ENCODE measurements at places on chromosomes 11 and 22.

- DNase-seq = peak; percentile 51
These were observed 25.2 kb downstream of the CWC15 start for GRCh38 chr11:94948070-94948617.

DNA sequence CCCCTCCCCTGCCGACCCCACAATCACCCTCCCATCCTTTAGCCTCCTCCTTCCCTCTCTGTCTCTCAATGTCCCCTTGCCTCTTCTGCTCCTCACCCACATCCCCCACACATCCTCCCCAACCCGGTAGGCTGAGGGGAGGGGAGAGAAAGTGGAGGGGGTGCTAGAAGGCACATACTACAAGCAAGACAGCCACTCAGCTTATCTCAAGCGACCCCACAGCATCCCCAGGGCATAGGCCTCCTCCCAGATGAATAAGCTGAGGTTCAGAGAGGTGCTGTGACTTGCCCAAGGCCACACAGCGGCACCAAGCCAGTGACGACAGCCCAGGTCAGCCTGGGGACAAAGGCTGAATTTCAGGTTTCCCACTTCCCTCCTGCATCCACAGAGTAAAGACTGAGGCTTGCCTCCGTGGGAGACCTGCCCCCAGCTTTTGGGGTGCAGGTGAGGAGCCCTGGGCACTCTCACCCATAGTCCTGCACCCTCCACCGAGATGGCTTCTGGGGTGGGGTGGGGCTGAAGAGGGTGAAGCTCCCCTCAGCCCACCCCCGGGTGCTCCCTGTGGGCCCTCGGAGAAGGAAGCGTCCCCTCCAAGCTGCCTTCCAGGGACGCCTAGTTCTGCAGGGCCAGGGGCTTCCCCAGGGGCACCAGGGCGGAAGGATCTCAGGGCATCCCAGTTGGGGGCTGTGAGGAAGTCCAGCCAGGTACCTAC is 511 bp downstream of the RAC2 start:
- DNase-seq = no peak

GRCh38 chr11:7585816-7586215 is 72.0 kb downstream of the PPFIBP2 start:
- peak; percentile 66 for DNase-seq

GRCh38 chr11:119501777-119502405 is 78.9 kb upstream of the THY1 start:
- DNase-seq = no peak

GRCh38 chr22:30541961-30542810 is 4.4 kb downstream of the SEC14L6 start:
- no peak for DNase-seq

- no peak for DNase-seq
These were observed 254.6 kb upstream of the LRRC4C start for GRCh38 chr11:41714101-41714500.

GRCh38 chr11:62925745-62926679 is 4.8 kb upstream of the CHRM1 start:
- no peak for DNase-seq

- DNase-seq = no peak
These were observed 40.7 kb downstream of the LMO1 start for GRCh38 chr11:8222820-8223512.

DNA sequence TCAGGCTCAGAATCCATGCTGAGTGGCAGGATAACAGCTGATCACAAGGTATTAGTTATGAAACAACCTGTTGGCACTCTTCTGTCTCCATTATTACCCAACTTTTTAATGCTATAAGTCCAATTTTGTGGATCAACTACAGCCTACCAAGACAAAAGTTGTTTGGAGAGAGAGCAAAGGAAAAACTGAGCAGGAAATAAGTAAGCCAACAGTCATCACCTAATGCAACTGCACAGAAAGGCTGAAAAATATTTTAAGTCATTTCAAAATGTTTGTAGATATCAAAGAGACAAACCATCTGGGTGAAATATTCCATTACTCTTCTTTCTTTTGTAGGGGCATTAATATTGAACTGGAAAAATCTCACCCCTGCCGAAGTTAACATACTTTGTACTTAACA is 41.6 kb downstream of the FDX1 start:
- DNase-seq = no peak

DNA sequence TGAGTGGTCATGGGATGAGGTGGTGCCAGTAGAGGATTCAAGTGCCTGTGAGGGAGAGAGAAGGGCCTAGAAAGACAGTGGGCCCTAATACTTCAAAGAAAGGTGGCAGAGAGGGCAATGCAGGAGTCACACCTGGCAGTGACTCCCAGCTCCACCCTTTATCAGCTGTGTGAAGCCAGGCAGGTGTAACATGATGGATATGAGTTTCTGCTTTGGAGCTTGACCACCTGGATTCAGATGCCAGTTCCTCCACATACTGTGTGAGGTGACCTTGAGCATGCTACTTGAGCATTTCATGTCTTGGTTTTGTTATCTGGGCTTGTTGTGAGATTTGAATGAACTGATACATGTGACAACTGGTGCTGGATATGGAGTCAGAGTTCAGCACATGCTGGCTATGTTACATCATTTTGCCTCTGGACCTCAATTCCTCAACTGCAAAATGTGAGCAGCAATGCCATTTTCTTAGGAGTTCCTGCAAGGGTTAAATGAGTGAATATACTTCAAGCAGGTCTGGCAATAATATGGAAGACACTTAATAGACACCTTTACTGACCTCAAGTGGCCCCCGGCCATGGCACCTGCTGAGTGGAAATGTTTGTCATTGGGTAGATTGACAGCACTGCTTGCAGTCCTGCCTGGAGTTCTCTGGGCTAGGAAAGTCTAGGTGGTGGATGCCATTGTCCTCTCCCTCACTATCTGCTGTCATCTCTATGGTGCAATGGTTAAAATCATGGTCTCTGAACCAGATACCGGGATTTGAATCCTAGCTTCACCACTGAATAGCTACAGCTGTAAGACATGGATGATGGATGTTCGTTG is 83.3 kb downstream of the MICAL2 start:
- DNase-seq = no peak

DNA sequence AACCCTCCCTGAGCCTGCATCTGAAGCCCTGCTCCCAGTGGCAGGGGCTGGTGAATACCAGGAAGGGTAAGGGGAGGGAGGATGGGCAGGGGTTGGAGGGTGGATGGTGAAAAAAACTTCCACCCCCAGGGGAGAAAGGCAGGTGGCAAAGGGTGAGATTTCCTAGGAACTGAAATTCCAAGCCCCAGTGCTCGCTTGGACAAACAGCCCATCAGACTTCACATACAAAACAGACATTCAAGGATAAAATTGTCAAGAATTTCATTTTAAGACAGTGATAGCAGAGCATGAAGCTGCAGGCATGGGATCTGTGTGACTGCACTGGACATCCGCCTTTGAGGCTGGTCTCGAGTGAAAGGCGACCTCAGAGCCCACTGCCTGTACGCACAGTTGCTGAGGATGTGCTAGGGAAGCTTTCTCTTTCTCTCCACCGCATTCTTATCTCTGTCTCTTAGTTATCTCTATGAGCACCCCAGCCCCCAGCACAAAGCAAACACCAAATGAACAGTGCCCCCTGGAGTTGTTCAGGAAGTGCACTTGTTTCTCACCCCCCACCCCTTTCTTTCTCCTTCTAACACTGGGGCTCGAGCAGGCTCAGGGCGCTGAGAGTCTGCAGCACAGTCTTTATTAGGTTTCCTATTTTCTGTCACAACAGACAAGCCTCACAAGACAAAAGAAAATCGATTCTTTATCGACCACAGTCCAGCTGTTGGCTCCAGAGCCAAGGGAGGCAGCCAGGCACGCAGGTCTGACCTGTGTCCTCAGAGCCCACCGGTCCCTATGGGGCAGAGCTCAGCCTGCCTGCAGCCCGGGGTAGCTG is 237.3 kb upstream of the NCAM1 start:
- no peak for DNase-seq

DNA sequence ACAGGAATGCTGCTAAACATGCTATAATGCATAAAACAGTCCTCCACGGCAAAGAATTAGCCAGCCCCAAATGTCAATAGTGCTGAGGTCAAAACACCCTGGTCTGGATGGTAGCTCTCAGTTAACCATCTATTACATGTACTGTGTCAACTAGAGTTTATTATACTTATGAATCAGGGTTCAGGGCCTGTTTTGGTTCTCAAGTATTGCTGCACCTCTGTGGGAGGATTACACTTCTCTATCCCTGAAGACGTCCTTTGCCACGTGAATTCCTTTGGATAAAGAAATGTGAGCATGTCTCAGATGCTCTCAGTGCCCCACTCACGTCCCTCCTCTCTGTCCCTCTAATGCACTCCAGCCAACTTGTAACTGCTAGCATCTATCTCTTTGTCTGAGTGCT is 53.4 kb downstream of the SLC1A2 start:
- DNase-seq = no peak

GRCh38 chr11:62882788-62883501 is 2.2 kb downstream of the SLC3A2 start:
- DNase-seq = no peak

- no peak for DNase-seq
These were observed 80.5 kb upstream of the CHRM4 start for GRCh38 chr11:46471943-46472661.

DNA sequence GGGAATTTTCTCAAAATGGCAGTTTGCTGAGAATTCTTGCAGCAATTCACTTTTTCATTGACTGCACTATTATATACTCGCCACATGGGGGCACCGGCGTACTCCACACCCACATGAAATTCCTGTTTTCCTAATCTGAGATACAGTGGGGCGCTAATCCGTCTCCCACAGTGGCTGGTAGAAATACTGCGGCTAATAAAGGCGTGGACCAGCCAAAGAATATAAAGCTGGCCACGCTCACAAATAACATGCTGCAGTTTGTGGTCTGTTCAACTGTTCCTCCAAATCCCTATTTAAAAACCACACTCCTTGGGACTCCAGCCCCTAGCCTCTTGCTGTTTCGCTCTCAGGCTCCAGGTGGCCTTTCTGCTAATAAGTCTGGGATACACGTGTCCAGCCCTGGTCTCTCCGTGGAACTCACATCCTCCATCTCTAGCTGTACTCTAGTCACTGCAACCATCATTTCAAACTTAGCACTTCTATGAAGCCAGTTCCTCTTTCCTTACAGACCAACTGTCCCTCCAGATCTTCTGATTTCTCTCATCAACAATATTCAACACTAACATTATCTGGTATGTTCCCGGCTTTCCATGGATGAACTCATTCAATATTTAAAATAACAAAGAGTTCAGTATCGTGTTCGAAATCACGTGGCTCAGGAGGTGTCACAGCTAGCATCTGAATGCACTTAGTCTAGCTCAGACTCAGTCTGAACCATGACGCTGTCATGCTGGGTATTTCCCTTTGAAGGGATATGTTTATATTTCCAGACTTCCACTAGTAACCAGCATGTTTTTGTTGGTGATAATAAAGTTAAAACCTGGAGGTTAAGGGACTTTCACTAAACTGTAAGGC is 22.0 kb downstream of the TBRG1 start:
- peak; percentile 76 for DNase-seq

DNA sequence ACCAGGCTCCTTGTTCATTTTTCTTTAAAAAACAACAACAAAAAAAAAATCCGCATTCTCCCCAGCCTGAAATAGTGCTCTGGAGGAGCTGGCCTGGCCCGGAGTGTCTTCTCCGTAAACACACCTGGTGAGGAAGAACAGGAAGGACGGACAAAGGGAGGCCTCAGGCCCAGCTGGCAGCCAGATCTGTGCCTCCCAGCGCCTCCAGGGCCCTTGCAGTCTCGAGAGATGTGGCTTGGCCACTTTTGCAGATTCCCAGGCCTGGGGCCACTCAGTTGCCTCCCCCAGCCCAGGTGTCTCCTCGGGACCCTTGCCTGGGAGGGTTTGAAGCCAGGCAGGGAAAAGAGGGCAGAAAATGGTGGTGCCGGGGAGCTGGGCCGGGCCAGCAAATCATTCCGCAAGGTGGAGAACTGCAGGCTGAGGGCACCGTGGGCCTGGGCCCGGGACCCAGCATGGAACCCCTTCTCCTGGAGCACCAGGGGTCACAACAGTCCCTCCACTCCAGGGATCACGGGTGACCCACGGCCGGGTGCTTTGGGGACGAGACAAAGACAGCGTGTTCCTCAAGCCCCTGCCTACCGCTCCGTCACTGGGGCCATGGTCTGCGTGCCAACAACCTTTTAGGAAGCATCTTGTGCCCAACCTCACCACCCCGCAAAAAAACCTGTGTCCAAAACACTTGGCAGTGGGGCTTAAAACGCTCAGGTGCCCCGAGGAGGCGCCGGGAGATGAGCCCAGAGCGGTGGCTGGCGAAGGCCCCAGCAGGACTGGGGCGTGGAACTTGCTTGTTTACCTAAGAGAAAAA is 67.1 kb upstream of the WNT7B start:
- peak; percentile 38 for DNase-seq

DNA sequence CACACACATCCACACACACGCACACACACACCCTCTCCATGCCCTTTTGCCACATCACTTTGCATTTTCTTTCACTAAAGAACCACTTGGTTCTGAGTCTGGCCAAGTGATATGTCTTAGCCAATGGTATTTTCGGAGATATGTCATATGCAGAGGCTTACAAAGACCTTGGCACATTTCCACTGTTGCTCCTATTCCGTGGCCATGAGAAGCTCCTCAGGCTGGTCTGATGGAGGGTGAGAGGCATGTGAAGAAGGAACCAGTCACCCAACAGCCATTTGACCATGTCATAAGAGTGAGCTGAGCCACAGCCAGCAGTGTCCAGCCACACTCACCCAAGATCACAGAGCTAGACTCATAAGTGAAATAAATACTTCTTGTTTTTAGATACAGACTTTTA is 212.6 kb upstream of the NAV2 start:
- peak; percentile 75 for DNase-seq

DNA sequence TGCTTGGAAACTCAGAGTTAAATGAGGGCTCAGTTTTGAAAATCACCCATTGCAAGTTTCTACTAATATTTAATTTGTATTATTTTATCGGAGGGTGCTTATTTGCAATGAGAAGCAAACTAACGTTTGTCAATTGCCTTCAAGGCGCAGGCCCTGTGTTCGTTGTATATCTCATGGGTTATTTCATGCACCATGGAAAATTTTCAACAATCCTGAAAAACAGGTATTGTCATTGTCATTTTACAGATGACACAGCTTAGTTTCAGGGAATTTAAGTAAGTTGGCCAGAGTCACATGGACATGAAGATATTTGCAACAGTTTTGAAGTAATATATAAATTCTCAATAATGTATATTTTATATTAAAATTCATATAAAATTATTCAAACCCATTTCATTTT is 157.7 kb upstream of the MTMR2 start:
- no peak for DNase-seq

GRCh38 chr11:75347781-75348566 is 3.5 kb downstream of the ARRB1 start:
- peak; percentile 89 for DNase-seq

GRCh38 chr11:6601041-6601461 is 2.4 kb downstream of the RRP8 start:
- DNase-seq = no peak

GRCh38 chr22:23240639-23241389 is 60.5 kb downstream of the BCR start:
- DNase-seq = no peak

All from AG20443 (cell line).